CD4-positive, alpha-beta memory T cell (primary cell): ENCODE measurements at places on chromosomes 5 and 9.

DNA sequence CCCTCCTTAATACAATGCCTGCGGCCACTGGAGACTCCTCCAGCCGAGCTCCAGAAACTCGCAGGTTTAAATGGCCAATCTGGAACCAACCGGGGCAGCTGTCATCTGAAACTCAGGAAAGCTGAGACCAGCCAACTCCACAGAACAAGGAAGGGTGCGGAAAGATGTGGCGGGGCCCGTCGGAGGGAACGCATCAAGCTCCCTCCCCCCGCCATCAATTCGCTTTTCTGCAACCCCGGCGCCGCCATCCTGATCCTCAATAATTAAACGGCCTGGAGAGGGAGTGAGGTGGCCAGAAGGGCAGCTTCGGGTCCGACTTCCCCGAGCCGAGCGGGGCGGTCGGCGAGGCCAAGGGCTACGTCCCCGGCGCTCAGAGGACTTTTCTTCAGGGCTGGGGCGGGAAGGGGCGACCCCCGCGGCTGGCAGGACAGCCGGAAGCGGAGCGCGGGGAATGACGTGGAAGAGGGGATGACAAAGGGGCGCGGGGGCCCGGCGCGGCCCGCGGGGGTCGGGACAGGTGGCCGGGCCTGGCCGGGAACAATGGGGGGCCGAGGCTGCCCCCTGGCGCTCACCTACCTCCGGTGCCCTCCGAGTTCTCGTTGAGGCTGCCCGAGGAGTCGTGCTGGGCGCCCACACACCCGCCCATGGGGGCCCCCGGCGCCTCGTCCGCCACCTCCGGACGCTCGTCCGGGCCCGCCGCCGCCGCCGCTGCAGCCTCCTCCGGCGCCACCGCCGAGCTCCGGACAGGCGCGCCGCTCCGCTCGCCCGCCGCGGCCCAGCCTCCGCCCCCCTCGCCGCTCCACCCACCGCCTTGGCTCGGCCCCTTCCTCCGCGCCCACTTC is at the start of gene UBTD2:
Gene UBTD2, minus strand, starts transcription at position 745 of the 842 bp plus-strand sequence. Its CDS starts 99 bp downstream, at position 646.
- peak; percentile 82 for DNase-seq

- DNase-seq: peak; percentile 70
Measured at GRCh38 chr5:136037001-136037705, 8.4 kb downstream of the TGFBI start.

DNA sequence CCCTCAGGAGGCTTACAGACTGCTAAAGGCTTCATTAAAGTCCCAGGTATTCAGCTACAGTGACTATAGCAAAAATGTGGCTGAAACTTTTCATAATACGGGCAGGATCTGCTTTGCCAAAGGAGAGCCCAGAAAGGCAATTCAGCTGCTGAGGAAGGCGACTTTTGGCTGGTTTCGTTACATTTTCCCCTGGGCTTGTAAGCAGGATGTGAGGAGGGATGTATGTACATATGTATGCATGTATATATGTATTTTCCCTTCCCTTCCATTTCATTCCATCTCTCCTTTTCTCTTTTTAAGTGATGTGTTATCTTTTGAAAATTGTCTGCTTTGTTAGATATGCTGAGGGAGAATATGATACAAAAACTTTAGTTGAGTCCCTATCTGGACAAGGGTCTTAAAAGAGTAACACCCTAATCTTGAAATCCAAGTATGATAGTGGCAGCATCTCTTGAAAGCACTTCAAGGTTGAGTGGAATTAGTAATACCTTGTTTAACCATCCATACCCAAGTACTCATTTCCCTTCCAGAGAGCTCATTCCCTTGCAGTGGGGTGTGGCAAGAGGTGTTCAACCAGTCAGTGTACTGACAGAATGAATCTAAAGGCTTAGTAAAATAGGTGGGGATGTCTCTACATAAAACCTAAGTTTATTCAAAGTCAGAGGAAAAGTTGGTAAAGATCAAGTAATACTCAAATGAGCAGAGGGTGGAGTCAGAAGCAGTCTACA is 28.7 kb downstream of the RAD1 start:
- no peak for DNase-seq

- no peak for DNase-seq
Measured at GRCh38 chr9:113210815-113211214, 10.3 kb downstream of the FKBP15 start.

- no peak for DNase-seq
Measured at GRCh38 chr9:5354184-5354583, 14.5 kb upstream of the RLN1 start.
